ENCODE measurements at places on chromosomes 3 and 15.

GRCh38 chr15:87144775-87145174 lies 1065.1 kb downstream of the AGBL1 start:
- no peak for DNase-seq

GRCh38 chr15:31597466-31597865 lies 270.8 kb downstream of the KLF13 start:
- no peak for DNase-seq

GRCh38 chr3:73559749-73560148 lies 65.0 kb downstream of the PDZRN3 start:
- DNase-seq, result no peak

DNA sequence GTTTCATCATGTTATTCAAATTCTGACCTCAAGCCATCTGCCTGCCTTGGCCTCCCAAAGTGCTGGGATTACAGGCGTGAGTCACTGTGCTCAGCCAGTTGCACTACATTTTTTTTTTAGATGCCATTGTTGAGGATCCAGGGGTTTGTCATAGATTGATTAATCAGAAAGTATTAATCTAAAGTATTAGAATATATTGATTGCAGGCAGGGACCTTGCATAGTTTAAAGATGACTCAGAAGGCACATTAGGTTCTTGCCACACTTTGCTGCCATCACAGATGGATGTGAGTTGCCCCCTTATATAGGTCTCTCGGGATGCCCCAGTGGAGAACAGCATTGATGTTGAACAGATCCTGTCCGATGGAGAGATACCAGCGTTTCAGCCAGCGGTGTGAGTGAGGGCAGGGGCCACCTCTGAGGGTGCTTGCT lies 41.1 kb downstream of the IGF1R start:
- DNase-seq, result no peak

- DNase-seq, result no peak
Measured at GRCh38 chr15:84949043-84949442, 32.6 kb upstream of the PDE8A start.

DNA sequence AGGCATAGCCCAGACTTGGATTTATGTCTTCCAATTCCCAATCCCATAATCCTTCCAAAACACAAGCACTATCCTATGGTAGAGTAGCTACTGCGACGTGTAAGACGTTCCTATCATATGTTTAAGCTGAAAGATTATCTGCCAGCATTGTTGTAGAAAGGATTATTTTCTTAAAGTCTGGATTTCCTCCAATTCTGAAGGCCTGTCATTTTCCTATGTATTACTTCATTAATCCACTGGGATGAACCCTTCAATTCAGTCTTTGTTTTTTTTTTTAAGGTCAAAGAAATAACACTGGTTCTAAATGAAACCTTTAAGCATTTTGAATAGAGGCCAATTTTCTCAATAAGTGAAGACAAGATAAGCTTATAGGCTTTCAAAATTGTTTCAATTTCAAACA lies 289.0 kb downstream of the SLC9A9 start:
- DNase-seq, result no peak

GRCh38 chr3:160987982-160988964 lies 116.9 kb downstream of the B3GALNT1 start:
- DNase-seq, result no peak

GRCh38 chr3:62781121-62781520 lies 94.1 kb downstream of the CADPS start:
- DNase-seq, result no peak

DNA sequence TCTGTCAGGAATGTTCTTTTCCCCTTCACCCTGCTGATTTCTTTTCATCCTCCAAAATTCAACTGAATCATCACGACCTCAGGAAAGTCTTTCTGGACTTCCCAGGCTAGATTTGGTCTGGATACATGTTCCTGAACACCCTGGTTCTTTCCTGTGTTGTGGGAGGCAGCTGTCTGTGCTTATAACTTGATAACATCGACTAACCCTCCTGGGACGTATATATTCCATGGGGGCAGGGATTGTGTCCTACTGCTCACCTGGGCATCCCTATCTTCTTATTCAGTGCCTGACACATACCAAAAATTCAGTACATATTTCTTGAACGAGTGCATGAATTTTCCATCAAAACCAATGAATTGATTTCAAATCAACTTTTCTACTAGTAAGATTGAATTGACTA lies 47.6 kb upstream of the MEF2A start:
- no peak for DNase-seq

GRCh38 chr3:108036984-108037741 lies 53.7 kb downstream of the CD47 start:
- peak; percentile 20 for DNase-seq

DNA sequence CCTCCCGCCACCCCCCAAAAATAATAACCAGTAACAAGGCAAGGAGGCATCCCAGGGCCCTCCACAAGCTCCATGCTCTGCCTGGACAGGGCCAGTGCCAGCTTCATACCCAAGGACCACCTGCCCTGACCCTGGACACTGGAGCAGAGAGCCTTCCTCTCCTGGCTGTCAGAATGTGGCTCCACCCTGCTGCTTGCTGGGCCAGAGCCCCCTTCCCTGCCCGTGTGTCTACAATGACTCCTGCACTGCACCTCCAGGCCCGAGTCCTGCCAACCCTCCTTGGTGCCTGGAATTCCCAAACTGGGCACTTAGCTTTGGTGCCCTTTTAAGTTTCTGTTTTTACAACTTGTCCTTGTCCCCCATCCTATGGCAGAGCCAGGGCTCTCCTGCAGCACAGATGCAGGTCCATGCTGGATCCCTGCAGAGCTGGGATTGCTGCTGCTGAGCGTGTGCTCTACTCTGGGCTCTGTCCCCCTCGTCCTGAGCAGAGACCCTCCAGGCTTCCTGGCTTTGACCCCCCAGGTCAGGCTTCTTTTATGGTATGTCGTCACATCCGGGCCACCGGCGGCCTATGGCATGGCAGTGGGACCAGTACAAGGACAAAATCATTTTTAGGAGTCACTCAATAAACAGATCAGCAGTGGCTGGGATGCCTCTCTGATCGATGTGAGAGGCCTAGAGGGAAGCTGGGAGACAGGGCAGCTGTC lies 11.4 kb upstream of the SNRPA1 start:
- DNase-seq, result no peak

- DNase-seq, result no peak
Measured at GRCh38 chr15:31338879-31339557, 12.4 kb downstream of the KLF13 start.

GRCh38 chr3:126523745-126524428 lies at the start of gene CHST13:
Gene CHST13, plus strand, starts transcription at chr3:126524155. Its CDS starts 178 bp downstream, at chr3:126524333.
- no peak for DNase-seq

- DNase-seq, result no peak
Measured at GRCh38 chr15:50815958-50816590, 50.6 kb upstream of the SPPL2A start.

DNA sequence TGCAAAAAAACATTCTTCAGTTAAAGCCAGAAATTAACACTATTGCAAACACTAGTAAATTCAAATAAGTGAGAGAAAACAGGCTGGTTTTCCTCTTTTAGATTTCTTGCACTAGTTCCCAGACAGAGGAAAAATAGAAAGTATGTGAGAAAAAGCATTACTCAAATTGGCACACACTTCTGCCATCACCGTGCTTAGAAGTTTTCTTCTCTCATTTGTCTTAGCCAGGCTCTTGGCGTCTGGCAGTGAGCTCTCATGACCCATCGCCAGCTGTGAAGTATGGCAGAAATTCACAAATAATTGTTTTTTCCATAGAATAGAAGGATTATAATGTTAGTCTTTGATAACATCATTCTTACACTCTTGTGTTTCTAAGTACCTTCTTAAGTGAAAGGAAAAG lies 515.9 kb downstream of the GBE1 start:
- no peak for DNase-seq

DNA sequence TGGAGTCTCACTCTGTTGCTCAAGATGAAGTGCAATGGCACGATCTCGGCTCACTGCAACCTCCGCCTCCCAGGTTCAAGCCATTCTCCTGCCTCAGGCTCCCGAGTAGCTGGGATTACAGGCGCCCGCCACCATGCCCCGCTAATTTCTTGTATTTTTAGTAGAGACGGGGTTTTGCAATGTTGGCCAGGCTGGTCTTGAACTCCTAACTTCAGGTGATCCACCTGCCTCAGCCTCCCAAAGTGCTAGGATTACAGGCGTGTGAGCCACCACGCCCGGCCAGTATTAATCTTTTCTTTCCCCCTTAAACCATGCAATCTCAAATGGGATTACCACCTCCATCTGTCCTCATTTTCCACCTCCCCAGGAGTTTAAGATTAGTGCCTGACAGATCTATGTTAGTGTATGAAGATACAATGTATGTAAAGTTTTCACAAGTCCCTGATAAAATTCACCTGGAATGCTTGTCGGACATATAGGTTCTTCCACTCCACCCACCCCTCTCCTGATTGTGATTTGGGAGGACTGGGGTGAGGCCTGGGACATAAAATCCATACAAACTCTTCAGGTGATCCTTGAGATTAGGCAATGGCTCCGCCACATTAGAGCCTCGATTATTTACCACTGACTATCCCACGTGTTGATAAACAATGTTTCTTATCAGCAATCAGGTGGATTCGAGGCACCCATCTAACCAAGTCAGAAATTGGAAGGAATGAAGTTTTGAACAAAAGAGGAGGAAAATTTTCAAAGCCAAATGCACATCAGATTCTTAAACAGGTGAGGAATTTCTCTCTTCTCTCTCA lies 1.2 kb downstream of the PARL start:
- no peak for DNase-seq

GRCh38 chr15:76936671-76937070 lies 5.1 kb downstream of the RCN2 start:
- DNase-seq, result no peak

DNA sequence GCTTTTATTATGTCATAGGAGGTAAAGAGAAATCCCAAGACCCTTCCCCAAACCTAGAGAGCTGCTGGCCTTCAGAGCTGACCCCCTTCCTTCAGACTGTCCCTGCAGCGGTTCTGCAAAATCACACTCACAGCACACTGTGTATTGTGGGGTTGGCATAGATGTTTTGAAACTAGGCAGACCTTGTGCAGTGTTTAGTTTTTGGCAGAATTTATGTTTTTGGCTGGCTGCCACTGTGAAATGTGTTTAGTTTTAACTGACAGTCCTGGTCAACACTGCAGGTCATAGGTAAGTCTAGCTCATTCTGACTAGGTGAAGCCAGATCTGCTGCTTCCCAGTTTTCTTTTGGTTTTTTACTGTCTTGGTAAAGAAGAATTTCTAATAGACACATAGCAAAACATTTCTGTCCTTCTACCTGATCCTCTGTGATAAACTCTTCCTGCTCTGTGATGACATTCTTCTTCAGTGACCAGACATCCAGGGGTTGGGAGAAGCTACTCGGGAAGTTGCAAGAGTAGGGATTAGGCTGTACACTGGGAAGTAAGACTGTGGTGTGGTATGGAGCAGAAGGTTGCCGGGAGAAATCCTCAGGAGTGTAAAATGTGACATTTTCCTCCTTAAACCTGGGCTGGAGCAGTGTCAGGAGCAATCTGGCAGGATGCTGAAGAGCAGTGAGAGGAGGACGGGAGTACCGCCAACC lies 209.6 kb upstream of the MCTP2 start:
- no peak for DNase-seq

GRCh38 chr3:332701-333100 lies 136.1 kb downstream of the CHL1 start:
- DNase-seq, result no peak

- no peak for DNase-seq
Measured at GRCh38 chr3:100984308-100984707, 8.9 kb downstream of the ABI3BP start.

DNA sequence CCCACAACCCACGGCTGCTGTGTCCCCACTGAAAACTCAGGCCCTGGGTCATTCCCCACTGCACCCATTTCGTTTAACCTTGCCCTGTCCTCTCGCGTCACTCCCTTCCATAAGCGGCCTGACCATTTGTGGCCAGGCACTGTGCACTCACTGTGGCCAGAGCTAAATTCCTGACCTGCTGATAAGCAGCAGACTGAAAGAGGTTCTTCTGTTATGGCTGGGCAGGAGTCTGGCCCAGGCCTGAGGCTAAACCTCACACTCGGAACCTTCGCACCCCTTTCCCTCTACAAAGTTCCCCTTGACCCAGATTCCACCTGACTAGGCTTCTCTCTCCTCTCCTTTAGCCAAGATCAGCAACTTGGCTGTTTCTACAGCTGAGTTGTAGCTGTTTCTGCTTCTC lies 62.3 kb downstream of the ADAMTS17 start:
- DNase-seq, result no peak

GRCh38 chr3:102180280-102180931 lies 254.4 kb upstream of the ZPLD1 start:
- DNase-seq, result no peak

- no peak for DNase-seq
Measured at GRCh38 chr15:55564347-55565145, 23.6 kb downstream of the PYGO1 start.

DNA sequence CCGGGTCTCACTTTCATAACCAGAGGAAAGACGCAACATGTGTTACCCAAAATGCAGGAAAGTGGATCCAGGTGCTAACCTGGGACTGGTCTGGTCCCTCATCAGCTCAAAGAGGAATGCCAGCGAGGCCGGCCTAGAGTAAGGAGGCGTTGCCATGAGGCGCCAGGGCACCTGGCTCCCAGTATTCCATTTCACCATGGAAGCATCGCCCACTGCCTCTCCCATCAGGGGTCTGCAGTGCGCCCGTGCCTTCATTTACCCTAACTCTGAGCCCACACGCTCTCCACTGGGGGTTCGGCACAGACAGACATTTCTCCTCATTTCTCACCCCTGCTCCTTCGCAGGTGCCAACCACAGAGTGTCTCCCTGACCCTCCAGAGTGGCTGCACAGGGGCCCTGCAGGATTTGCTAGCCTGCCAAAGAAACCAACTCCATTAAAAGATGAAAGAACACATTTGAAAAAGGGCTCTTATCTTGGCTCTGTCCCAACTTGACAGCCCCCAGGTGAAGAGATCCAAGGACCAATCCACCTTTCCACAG lies 61.5 kb downstream of the ABTB1 start:
- DNase-seq, result no peak

GRCh38 chr15:59976480-59977271 lies 27.4 kb upstream of the FOXB1 start:
- DNase-seq, result no peak

DNA sequence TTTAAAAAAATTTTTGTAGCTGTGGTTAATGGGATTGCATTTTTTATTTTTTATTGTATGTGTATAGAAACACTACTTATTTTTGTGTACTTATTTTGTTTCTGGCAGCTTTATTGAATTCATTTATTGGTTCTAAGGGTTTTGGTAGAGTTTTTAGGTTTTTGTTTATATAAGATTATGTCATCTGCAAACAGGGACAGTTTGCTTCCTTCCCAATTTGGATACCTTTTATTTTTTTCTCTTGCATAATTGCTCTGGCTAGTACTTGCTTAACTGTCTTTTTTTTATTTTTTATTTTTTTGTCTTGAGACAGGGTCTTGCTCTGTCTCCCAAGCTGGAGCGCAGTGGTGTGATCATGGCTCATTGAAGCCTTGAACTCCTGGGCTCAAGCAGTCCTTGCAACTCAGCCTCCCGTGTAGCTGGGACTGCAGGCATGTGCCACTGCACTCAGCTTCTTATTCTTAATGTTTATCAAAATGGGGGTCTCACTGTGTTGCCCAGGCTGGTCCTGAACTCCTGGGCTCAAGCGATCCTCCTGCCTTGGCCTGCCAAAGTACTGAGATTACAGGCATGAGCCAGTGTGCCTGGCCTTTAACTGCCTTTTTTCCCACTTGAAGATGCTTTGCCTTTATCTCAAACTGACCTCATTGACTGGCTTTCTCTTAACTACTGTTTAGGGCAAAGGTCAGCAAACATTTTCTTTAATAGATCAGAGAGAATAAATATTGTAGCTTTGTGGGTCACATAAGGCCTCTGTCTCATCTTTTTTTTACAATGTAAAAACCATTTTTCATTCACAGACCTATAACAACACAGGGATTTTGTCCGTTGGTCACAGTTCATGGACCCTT lies 8.6 kb downstream of the TFG start:
- no peak for DNase-seq
